ENCODE measurements at places on chromosomes 2 and 18.

DNA sequence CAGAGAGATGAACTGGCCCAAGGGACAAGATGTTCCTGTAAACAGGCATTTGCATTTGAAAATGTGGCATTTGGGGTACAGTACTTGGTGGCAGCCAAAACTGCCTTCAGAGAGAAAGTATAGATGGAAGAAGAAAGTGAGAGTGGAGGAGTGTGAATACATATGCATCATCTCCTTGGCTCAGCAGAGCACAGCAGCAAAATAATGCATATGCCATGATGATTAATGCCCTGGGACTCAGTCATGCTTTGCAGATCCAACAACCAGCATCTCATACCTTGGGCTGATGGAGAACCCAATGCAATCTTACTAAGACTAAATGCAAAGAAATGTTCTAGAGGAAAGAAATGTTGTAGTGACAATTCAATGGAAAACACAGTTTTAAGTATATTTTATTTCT lies 29.7 kb upstream of the CYTIP start:
- DNase-seq = no peak

- DNase-seq = peak; percentile 66
Observed at GRCh38 chr18:76405681-76406356, 89.2 kb downstream of the ZNF516 start.

DNA sequence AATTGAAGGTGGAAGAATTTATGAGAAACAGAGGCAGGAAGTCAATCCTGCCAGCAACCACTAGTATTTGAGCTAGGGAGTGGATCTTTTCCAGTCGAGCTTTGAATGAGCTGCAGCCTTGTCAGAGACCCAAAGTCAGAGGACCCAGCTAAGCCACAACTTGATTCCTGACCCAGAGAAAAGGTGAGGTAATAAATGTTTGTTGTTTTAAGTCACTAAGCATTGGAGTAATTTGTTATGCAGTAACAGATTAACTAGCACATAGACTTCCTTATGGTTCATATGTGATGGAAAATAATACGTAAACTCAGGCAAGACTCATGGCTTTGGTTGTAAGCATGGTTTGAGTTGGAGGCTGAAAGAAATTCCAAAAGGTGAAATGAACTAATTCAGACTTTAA lies 21.6 kb downstream of the EFEMP1 start:
- no peak for DNase-seq

DNA sequence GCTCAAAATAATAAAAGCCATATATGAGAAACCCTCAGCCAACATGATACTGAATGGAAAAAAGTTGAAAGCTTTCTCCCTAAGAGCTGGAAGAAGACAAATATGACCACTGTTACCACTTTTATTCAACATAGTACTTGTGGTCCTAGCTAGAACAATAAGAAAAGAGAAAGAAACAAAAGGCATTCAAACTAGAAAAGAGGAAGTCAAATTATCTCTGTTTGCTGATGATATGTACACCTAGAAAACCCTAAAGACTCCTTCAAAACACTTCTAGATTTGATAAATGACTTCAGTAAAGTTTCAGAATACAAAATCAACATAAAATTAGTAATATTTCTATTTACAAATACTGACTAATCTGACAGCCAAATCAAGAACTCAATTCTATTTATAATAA lies 328.8 kb upstream of the GCFC2 start:
- DNase-seq = no peak

- no peak for DNase-seq
Observed at GRCh38 chr2:235506291-235506996, 12.6 kb downstream of the AGAP1 start.

- no peak for DNase-seq
Observed at GRCh38 chr18:73901566-73901965, 246.1 kb downstream of the FBXO15 start.

DNA sequence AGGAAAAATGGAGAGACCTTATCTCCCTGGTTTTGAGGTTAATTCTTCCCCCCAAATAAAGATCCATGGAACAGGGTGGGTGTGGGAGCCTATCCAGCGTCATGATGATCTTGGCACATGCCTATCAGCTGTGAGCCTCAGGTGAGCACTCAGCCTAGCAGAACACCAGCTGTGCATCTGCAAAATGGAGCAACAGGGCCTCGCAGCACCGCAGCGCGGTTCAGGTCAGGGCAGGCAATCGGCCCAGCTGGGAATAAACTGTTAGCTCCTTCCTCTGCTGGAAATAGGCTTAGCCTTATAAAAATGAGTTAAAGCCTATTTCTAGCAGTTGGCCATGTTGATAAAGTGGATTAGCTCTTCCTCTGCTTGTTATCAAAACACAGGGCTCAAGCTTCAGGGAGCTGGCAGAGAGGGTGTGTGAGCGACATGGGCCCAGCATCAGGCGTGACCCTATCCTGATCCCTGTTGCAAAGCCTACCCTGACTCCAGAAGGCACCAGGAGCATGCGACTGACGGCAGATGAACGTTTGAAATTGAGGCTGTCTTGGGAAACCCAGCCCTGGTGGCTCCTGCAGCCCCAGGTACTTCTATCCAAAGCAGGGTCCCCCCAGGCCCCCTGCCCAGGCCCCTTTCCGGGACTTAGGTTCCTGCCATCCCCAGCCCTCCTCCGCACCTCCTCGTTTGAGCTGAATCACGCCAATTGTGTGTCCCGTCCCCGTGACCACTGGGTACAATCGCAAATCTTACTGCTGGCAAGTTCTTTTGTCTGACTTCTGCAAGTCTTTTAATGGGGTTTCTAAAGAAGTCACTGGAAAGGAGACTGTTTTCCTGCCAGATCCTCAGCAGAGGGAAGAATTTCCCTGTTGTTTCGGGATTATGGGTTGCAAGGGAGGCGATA lies 35.4 kb downstream of the ARHGEF4 start:
- no peak for DNase-seq
